ENCODE measurements at places on chromosomes 13 and 19.

GRCh38 chr13:46516599-46517338 is 36.2 kb upstream of the LRCH1 start:
- no peak for DNase-seq

DNA sequence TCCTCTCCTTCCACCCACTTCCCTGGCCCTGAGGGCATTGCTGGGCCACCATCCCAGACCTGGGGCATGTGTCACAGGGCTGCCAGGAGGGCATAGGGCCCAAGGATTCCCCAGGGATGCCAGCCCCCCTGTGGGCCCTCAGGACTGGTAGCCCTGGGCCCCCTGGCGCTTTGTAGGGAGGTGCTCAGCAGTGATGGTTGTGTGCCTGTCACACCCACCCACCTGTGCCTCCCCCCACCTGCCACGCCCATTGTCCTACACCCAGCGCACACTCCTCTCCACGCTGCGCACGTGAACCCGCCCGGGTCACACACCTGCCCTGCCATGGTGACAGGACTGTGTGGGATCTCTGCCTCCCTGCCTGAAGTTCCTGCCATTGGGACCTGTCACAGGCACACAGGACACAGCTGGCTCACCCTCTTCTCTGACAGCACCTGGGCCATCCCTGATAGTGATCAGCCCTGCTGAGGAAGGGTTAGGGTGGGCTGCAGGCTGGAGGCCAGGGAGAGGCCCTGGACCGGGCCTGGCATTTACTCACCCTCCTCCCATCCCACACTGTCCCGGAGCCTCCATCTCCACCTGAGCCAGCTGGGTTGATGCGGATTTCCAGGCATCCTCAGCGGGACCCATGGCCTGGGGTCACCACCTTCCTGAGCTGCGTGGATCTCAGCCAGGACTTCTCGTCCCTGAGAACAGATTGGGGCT is 23.9 kb downstream of the WTIP start:
- DNase-seq = no peak

DNA sequence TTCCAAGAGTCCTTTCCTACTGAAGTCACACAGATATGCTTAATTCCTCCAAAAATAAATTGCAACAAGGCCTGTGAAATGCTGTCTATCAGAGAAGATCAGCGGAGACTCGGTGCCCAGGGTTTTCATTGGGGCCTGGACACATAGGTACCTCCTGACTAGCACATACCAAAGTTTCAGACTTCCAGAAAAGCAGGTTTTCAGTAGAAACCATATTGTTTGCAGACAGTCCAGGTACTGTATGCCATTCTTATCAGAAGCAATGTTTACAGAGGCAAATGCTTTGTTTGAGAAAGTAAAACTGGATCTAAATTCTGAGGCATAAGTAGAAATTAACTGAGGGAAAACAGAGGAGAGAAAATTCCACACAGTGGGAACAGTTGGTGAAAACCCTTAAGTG is 12.8 kb downstream of the ZNF229 start:
- no peak for DNase-seq

DNA sequence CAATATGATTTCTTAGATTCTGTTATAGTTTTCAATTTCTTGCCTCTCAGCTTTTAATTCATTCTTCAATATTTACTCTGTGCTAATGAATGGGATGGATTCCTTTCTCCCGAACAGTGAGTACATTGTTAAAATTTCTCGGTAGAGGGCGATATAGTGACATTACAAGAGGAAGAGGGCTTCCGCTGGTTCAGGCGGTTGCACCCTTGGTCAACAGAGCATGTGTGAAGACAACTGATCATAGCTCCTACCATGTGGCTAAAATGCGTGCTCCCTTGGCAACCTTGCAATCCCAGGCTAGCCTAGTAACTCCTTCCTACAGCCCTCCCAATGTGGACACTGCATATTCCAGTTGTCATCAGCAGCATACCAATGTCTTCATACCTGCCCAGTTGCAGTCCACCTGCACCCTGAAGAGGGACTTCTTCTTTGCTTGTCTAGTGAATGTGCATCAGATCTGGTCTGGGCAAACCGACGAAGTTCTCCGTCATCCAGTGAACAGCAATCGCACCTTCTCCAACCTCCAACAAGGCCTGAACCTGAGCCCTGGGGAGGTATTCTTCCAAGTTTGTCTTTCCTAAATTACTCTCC is 653.0 kb upstream of the GPC6 start:
- no peak for DNase-seq

- DNase-seq = no peak
Observed at GRCh38 chr13:29861694-29862110, 11.3 kb upstream of the UBL3 start.

GRCh38 chr13:48891586-48891985 is 84.1 kb upstream of the FNDC3A start:
- DNase-seq = no peak

DNA sequence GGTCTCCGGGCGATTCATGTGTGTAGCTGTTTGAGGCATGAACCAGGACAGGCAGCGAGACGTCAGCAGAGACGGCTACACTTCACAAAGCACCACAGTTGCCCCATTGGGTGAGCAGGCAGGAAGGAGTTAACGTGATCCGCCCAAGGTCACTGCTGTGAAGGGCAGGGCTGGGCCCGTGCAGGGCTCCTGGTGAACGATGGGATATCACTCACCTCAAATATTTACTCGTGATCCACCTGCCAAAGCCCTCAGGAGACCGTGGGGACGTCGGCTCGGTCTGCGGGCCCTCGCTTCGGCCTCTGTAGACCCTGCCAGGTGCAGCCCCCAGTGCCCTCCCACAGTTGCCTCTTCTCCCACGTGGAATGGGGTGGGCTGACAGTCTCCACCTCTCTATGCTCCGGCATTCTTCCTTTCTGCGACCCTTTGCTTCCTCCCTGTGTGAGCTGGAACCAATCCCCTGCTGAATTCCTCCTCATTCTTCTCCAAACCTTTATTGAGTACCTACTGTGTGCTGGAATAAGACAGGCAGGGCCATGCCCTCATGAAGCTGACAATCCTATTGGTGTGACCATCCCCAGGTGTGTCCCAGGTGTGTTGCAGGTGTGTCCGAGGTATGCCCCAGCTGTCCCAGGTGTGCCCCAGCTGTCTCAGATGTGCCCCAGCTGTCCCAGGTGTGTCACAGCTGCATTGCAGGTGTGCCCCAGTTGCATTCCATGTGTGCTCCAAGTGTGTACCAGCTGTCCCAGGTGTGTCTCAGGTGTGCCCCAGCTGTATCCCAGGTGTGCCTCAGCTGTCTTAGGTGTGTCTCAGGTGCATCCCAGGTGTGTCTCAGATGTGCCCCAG is 2.0 kb upstream of the GRK1 start:
- DNase-seq = no peak

GRCh38 chr19:32497391-32497790 is 83.6 kb upstream of the PDCD5 start:
- no peak for DNase-seq

GRCh38 chr19:8050274-8051096 is 2.1 kb upstream of the CCL25 start:
- peak; percentile 82 for DNase-seq

- no peak for DNase-seq
Observed at GRCh38 chr13:93101226-93101734, 125.3 kb upstream of the GPC6 start.

GRCh38 chr13:24672141-24673132 is 7.8 kb upstream of the ATP12A start:
- no peak for DNase-seq

DNA sequence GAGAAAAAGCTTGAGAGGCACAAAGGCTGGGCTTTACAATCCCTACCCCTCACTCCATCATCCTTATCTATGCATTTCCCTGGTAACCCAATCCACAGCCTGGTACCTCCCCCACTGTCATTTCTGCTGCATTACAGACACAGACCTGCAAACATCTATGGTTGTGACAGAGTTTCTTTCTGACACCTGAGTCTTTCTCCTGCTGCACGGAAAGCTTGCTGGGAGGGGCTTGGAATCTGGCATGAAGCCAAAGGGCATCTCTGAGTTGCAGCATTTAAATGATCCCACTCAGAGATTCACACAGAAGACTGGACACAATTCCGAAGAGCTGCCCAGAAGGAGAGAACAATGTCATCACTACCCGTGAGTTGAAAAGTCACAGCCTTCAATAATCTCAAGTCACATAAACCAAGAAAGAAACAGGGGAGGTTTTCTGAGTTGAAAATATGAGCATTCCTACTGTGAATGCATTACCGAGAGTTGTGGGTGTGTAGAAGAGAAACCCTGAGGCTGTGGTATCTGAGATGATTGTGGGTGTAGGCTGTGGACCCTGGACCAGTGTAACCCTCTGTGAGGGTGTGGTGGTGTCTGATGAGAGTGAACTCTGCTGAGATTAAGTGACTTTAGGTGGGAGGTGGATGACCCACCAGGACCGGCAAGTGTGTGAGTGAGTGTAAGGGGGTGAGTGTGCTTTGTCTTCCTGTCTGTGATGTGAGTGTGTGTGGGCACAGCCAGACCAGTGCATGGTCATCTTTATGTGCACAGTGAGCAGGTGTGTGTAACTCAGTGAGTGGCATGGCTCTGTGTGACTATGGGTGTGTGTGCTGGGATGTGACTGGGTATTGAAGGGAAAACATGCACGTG is at the start of gene LGALS14:
TSS of gene LGALS14 (plus strand) at position 301 of the 864 bp plus-strand sequence. CDS start at position 349, 48 bp downstream.
- no peak for DNase-seq

GRCh38 chr19:1884719-1885334 is 469 bp downstream of the ABHD17A start:
- DNase-seq = no peak

DNA sequence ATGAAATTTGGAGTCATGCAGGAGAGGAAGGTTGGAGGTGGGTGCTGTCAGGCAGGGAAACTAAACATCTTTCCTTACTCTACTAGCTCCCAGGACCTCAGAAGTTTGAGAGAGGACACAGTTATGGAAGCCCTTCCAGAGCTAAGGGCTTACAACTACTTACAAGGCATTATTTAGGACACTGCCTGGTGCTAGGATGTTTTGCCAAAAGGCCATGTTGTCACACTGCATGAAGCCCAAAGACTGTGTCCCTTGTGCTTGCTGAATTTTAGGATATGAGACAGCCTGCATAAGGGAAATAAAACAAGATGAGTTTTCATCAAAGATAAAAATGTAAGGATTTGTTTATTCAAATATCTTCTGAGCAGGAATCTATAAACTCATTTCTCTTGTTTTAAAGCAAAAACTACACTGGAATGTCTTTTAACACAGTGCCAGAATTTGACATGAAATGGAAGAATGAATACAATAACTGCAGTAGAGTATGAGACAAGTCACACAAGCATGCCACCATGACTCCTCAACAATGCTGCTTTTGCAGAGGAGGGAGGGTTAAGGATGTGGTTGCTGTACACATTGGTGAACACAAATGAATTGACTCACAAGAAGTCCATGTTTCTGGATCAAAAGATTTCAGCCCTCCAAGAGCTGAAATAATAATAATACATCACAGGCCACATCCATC is 258.4 kb downstream of the SPRY2 start:
- no peak for DNase-seq

GRCh38 chr13:44236370-44236769 is 137.3 kb upstream of the SERP2 start:
- no peak for DNase-seq

- no peak for DNase-seq
Observed at GRCh38 chr19:3239367-3239766, 14.9 kb downstream of the CELF5 start.

DNA sequence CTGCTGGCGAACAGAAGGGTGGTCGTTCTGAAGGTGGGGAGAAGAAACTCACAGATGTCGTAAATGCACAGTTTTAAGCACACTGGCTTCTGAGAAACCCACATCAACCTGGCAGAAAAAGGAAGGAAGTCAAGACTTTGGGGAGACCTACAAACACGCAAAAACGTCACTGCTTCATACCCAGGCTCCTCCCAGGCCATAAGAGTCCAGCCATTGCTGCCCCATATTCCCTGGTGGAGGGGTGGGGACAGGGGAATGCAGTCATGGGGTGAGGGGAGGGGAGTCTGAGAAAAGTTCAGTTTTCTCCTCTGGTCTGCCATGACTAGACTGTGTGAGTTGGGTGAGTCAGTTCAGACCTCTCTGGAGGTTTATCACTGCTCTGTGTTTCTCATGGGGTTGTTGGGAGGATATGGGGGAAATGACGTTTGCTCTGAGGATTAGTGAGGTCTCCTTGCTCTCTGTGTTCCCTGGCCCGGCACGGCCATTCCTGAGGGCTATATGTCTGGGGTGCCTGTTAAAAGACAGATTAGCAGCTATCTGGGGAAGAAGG is 139.0 kb downstream of the FLT1 start:
- no peak for DNase-seq

GRCh38 chr13:100767192-100767591 is 92.6 kb upstream of the TMTC4 start:
- no peak for DNase-seq

DNA sequence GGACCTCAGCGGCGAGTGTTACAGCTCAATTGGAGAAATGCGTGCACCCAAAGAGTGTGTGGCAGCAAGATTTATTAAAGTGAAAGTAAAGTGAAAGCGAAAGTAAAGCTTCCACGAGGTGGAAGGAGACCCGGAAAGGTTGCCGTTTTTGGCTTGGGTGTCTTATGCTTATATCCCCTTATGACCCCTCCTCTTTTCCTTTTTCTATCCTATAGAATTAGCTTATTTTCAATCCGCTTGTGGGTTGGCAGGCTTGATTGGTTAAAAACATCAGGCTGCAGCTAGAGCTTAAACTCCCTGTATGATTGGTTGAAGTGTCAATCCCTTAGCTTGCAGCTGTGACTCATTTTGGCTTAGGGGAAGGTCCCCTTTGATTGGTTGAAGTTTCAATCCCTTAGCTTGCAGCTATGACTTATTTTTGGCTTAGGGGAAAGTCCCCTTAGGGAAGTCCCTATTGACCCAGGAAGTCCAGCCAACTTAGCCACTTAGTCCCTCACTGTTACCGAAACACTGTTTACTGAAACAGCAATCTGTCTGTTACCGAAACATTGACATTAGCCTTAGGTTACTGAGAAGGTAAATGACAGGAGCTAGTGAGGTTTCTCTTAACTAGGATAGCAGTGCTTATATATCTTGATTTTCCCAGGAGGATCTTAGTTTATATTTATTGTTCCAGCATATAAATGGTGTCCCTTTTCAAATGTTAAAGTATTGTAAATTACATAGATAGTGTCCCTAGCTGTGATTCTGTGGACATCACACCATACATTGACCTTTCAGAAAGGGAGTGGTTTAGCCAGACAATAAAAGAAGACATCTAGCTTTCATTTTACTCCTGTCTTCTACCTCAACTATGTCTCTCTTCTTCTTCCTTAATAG is 575.8 kb downstream of the DACH1 start:
- peak; percentile 22 for DNase-seq

GRCh38 chr13:49791315-49791710 is 1.2 kb downstream of the KPNA3 start:
- no peak for DNase-seq

Measured in activated CD4-positive, alpha-beta T cell treated with anti-CD3 and anti-CD28 coated beads, Interleukin-2, amount 50 U/mL, for 1 hour (primary cell).